ENCODE measurements at places on chromosomes 3 and 15.
A peak's percentile ranks its signal among the peaks of the same experiment; 100 is the strongest.

DNA sequence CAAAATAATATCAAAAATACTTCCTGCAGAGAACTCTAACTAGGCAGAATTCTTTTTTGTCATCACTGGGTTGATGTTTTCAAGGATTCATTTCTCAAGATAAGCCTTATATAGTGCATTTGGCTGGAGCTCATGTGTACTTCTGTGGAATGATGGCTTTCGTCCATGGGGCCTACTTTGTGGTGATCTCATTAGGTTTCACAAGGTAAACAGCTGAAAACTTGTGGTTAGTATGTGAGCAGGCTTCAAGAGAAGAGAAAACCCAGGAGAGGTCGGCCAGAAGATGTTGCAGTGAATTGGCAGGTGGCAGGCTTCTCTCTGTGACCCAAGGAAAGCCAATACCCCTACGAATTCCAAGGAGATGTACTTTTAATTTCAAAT, 121.4 kb upstream of the PHLDB2 start:
- no peak for DNase-seq

DNA sequence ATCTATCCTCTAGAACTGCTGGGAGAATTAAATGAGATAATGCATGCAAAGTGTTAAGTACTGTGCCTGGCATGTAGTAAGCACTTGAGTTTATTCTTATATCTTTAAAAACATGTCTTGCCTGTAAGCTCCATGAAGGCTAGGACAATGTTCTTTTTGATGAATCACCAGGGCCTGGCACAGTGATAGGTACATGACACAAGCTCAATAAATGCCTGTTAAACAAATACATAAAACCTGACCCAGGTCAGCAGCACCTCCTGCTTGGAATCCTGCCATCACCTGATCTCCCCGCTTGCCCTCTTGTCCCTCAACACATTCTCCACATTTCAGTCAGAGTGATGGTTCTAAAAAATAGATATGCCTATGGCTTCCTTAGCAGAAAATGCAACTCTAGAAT, 186.8 kb downstream of the CHST2 start:
- no peak for DNase-seq

- no peak for DNase-seq
These were observed 34.0 kb upstream of the ARHGEF3 start for GRCh38 chr3:56835650-56836227.

- DNase-seq, result no peak
These were observed 796.6 kb upstream of the GBE1 start for GRCh38 chr3:82558081-82558480.

DNA sequence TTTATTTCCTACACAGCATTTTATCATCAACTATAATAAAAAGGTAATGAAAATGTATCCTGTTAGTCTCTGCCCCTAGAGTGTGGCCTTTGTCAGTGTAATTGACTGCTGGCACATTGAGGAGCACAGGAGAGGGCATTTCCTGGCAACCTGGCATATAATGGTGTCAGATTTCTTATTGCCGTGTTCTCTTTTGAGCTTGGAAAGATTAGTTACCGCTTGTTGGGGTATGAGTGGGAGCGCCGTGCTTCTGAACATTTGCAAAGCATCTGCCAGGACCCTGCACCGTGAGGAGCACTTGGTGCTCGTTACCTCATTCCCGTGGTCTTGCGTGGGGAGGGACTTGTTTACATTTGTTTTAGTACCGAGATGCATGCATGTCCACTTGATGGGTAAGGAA, 124.4 kb downstream of the PTPRG start:
- no peak for DNase-seq

GRCh38 chr3:177483182-177483967, 286.1 kb upstream of the TBL1XR1 start:
- DNase-seq, result no peak

DNA sequence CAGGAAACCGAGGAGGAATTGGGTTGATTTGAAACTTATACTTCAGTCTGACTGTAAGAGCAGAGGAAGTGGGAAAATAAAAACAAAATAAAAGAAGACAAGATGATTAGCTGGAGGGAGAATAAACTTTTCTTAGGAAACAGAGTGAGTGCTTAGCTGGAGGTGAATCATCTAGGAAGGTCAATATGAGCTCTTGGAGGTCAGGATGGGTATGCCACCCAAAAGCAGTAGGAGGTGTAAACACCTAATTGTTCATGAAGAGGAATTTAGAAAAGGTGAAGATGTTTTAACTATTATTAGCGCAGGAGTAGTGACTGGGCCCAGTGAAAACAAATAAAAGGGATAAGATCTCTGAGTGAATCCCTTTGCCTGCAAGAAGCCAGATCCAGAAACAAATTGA, 39.9 kb upstream of the ARL14 start:
- DNase-seq, result no peak

- no peak for DNase-seq
These were observed 363.4 kb upstream of the ARHGEF26 start for GRCh38 chr3:153757839-153758238.

DNA sequence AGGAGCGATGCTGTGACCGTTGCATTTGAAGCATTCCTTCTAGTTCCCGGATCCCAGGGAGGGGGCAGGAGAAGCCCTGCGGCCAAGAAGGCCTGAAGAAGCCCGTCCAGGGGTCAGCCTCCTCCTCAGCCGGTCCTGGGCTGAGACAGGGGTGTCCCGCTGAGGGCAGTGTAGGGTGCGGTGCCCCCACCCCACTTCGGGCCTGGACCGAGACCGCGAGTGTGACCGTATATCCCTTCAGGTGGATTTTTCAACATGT, 2.8 kb downstream of the OCA2 start:
- no peak for DNase-seq

DNA sequence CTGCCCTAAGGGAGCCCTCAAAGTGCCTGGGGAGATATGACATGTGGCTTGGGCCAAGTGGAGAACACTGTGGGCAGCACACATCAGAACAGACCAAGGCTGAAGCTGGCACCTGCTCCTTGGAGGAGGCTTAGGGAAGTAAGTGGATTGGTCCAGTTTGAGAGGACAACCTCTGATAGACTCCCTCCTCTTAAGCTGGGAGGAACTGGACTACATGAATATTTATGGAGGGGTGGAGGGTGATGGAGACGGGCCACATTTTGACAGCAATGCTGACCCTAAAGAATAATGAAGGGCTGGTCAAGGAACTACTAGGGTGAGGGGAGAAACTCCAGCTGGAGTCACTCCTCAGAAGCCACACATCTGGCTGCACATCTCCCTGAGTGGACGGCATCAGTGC, 6.5 kb upstream of the CD276 start:
- no peak for DNase-seq

GRCh38 chr15:70514251-70514650, 249.1 kb downstream of the UACA start:
- DNase-seq, result no peak

DNA sequence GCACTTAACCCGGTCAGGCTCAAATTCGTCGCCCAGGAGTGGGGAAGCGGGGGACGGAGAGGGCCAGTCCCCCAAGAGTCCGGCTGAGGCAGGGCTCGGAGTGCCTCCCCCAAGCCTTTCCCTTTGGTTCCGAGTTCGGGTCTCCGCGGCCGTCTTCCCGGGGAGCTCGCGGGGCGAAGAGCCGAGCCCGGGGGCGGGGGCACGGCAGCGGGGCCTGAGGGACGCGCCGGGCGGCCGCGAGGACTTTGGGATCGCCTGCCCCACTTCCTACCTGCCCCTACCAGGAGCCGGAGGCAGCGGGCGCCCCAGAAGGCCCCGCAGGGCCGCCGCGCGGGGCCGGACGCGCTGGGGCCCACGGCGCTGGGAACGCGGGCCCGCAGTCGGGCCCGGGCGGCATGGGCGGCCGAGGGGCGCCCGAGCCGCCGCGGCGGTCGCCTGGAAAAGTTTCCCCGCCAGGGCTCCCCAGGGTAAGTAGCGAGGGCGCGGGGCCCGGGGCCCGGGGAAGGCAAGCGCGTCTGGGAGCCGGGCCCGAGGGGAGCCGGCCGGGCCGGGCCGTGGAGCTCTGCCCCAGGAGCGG, 2.8 kb downstream of the FURIN start:
- no peak for DNase-seq

DNA sequence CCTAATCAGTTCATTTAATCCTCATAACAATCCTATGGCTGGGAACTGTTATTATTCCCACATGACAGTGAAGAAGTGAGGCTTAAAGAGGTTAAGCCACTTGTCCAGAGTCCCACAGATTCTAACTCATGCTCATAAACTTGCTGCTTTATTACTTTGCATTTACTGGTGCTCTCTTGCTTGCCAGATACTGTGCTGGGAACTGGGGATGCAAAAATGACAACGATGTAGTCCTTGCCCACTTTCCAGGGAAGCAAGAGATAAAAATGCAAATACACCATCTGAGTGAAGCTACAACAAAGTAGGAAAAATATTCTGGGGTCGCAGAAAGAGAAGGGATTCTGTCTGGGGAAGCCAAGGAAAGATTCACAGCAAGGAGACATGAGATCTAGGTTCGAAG, 335.0 kb downstream of the VPS13C start:
- DNase-seq, result no peak

DNA sequence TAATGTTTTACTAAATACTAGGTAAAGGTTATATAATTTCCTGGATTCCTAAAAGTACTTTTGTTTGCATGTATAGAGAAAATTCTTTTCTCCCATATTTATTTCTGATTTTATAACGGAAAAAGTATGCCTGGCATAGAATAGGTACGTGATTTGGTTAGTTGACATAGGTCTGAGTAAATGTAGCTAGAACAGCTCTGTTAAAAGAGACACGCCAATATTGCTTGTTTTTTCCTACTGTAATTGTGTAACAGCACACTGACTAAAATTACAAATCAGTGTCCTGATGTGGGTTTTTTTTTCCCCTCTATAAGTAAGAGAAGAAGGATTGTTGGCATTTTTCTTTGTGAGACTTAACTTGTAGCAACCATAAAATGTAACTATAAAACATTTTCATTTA, 26.7 kb downstream of the KLHL24 start:
- DNase-seq, result no peak

DNA sequence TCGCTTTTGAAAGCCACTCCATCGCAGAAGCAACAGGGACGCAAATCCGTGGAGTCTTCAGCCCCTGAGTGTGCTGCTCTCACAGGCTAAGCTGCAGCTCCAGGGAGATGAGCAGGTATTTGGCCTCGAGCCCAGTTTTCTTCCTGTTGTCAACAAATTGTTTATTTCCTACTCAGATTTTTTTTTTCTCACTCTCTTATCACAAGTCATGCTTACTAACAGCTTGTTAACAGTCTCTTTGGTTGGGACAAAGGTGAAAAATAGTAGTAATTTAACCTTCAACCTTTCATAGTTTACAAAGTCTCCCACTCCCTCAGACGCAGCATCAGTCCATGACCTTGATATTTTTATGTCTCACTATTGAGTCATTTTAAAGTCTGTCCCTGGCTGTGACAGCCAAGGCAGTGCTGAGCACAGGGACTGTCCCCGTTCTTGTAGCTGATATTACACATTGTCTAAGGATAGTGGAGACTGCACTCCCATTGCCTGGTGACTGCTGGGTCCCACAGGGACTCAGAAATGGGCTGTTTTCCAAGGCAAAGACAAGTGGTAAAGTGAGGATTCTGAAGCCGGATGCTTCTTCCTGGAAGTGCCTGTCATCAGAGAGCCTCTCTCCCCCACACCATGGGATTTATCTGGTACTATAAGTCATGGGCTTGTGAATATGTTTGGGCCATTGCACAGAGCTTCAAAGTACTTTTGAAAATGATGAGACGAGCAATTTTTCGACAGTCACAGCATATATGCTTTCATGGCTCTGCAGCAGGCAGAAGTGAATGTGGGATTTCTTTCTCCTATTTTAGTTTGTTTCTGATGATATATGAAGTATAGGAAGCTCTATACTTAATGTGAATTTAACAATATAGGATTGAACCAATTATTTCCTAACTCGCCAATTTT, 59.8 kb upstream of the UNC13C start:
- no peak for DNase-seq

DNA sequence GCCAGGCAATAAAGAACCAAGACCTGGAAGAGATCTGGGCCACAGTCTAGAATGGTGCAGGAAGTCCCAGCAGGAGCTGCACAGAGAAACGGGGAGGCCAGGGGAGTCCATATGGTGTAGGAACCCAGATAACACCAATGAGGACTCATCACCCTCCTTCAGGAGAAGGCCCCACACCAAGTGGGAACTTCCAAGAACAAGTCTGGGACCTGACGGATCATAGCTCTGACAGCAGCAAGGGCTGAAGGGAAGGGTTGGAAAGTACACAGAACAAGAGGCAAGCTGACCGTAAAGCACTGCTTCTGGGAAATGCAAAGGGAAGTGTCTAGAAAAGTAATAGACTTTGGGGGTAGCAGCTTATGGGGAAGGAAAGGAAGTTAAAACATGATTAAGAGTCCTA, 34.5 kb downstream of the ANO10 start:
- no peak for DNase-seq

DNA sequence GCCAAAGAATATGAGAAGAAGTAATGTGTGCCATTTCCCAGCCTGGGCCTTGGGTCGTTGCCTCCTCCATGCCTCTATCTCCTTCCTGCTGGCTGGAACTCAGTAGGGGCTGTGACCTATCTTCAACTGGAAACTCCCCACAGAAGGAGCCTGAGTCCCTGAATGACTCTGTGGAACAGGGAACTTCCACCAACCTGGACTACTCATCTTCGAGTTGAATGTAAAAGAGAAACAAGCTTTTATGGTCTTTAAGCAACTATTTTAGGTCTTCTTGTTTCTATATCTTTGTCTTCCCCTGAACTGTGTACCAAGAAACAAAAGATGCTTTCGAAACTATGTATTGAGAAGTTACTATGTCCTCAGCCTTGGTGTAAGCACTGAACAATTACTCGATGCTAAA, 355.3 kb upstream of the NR2F2 start:
- no peak for DNase-seq

GRCh38 chr15:59685737-59686297, 3.3 kb downstream of the BNIP2 start:
- no peak for DNase-seq

DNA sequence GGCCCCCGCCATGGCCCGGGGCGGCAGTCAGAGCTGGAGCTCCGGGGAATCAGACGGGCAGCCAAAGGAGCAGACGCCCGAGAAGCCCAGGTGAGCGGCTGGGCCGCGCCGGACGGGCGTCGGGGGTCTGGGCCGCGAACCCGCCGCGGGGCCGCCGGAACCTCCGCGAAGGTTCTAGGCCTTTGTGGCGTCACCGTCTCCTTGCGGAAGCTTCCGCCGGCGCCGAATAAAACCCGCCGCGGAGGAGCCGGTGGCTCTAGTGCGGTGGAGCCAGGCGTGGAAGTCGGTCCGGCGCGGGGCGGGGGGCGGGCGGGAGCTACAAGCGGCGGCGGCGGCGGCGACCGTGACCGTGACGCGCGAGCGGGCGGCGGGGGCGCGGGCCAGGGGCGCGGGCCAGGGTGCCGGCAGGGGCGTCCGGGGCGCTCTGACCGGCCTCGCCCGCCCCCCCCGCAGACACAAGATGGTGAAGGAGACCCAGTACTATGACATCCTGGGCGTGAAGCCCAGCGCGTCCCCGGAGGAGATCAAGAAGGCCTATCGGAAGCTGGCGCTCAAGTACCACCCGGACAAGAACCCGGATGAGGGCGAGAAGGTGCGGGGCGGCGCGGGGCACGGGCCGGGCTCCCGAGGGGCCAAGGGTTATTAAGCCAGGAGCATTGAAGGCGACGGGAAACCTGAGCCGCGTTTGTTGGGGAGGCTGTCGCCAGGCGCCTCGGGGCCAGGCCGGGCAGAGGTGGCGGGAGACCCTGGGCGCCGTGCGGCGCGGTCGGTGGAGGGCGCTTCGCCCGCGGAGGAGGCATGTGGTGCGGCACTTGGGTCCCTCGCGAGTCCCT, at the start of gene DNAJA4:
TSS of gene DNAJA4 (plus strand) at position 259 of the 833 bp plus-strand sequence. CDS start at position 461, 202 bp downstream.
- DNase-seq, result peak; percentile 34

Measured in occipital lobe (tissue), 3 donors.